ENCODE measurements at places on chromosomes 12 and 14.

DNA sequence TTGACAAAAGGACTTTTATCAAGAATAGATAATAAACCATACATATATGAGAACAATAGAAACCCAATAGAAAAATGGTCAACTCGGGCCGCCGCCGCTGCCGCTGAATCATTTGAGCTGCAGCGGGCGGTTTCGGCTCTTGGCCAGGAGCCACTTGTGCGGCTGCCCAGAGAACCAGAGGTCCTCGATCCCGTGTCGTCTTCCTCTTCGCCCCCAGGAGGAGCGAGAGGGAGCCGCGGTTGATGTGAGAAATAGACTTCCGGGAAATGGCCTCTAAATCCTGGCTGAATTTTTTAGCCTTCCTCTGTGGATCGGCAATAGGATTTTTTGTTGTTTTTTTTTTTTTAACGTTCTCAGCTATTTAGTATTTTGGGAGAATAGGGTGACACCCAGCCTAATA is 44.8 kb downstream of the CPSF6 start:
- DNase-seq, result peak; percentile 24

- no peak for DNase-seq
Measured at GRCh38 chr12:3972576-3972975, 99.4 kb upstream of the PARP11 start.

DNA sequence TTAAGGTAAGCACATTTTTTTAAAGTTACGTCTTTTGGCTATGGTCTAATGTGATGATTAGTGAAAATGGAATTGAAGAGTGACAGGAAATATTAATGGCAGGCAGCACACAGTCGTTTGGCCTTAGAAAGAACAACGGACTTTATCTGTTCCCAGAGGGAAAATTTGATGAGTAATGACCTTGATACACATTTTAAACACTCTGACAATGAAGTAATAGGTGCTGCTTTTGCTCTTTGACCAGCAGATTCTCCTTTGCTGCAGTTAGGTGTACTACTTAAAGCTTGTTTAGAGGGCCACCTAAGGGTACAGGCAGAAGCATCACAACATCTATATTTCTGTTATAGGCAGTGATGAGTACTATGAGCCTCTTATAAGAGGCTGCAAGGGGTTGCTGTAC is 27.1 kb upstream of the RNU6-8 start:
- peak; percentile 30 for DNase-seq

GRCh38 chr14:104215706-104216334 is 77.4 kb downstream of the KIF26A start:
- no peak for DNase-seq

GRCh38 chr12:12804432-12804886 is 8.7 kb upstream of the DDX47 start:
- no peak for DNase-seq

GRCh38 chr14:54502602-54503001 is 7.1 kb upstream of the CGRRF1 start:
- DNase-seq, result no peak

- no peak for DNase-seq
Measured at GRCh38 chr12:99195474-99195873, 452.1 kb upstream of the GARIN6 start.

- no peak for DNase-seq
Measured at GRCh38 chr12:6052940-6053329, 71.5 kb downstream of the VWF start.

DNA sequence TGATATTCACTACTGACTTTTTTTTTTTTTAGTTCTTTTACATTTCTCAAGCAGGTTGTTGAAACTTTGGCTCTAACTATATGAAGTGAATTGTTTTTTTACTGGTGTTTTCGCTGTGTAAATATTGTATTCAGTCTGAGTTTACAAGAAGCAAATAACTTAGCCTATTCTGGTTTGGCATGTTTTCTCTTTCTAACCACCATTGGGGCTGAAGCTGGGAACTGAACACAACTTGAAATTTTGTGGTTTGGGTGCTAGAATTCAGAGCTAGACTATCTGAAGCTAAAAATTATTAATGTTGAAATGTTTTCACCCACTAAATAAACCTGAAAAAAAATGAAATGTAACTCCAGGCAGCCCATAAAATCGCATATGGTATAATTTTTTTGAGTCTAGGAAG is 37.2 kb downstream of the RAD51B start:
- no peak for DNase-seq

GRCh38 chr14:63896278-63896720 is 43.5 kb downstream of the SYNE2 start:
- peak; percentile 11 for DNase-seq
